Suprapubic skin (tissue), 4 donors: ENCODE measurements at places on chromosomes 4 and X. TPM values are rescaled to one million over a fixed set of nuclear protein-coding genes. Genes with fewer than 3 reads are reported as not detected.

DNA sequence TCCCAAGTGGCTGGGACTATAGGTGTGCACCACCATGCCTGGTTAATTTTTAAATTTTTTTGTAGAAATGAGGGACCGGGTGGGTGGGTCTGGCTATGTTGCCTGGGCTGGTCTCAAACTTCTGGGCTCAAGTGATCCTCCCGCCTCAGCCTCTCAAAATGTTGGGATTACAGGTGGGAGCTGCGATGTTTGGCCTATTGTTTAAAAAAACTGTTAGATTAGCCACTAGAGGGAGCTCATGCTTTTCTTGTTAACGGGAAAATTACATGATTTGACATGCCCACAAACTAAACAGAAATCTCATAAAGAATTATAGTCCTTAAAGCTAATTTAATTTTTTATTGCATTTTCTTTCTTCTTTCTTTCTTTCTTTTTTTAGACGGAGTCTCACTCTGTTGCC, 5.0 kb upstream of the SDAD1 start:
- DNase-seq: no peak
- H3K4me3 ChIP-seq: no peak overlapping the region
- H3K27ac ChIP-seq: no peak overlapping the region
- peaks cover 4% of the 10 kb centered on the region for H3K4me1 ChIP-seq

DNA sequence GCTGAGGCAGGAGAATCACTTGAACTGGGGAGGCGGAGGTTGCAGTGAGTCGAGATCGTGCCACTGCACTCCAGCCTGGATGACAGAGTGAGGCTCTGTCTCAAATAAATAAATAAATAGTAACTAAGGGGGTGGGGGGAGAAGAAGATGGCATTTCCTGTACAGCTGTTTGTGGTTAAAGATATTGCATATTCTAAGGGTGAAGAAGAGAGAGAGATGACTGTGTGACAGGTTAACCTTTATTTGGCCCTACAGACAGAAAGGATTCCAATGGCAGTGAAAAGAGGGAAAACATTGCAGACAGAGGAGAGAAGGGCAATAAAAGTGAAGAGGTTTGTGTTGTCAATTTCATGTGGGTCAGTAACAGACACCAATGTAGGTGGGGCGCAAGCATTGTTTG, 9.4 kb downstream of the TASL start:
- H3K27me3 ChIP-seq: no peaks in the 10 kb centered on the region
- H3K4me1 ChIP-seq: no peaks in the 10 kb centered on the region
- no peak overlapping the region for H3K27ac ChIP-seq
- no peak overlapping the region for H3K4me3 ChIP-seq
- no peaks in the 10 kb centered on the region for H3K36me3 ChIP-seq
- no peak for DNase-seq

DNA sequence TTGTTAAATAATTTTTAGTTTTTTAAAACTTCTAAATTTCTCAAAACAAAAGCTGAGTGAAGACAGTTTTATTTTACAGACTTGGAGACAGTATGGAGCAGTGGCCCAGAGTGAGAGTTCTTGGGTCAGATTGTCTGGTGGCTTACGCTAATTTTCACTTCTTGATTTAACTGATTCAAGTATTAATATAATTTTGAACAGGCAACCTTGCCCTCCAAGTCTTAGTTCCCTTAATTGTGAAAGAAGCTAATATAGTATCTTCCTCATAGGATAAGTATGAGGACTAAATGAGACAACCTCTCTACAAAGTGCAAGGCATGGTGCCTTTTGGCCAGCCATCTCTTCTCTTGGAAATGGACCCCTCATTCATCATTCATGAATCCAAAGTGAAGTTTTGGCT, 25.4 kb downstream of the ATP7A start:
- no peaks in the 10 kb centered on the region for H3K27me3 ChIP-seq
- no peak overlapping the region for H3K27ac ChIP-seq
- DNase-seq: no peak

GRCh38 chrX:21978346-21978745, 37.8 kb downstream of the SMS start:
- no peak for DNase-seq
- H3K4me3 ChIP-seq: no peak overlapping the region
- H3K27me3 ChIP-seq: no peaks in the 10 kb centered on the region
- H3K36me3 ChIP-seq: peaks cover 3% of the 10 kb centered on the region

GSX2 gene
- not detected for total RNA-seq

TMEM154 gene
- 143 TPM for total RNA-seq
